NCI-H187 treated with DMSO at 0.1 percent for 48 hours (cell line): ENCODE measurements at places on chromosomes 2 and 18.

DNA sequence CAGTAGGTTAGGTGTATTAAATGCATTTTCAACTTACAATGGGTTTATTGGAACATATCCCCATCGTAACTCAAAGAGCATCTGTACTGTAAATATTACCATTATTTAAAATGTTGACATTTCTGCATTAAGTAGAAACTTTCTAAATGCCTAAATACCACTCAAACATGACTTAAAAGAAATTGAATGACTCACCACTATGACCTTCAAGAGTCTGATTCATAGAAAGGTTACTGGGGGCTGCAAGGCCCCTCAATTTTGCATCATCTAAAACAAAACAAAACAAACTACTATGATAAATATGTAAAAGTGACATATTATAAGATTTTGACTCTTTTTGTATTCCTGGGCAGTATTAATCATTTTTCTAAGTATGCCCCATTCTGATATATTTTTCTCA lies 7.6 kb downstream of the WDR35 start:
- DNase-seq: no peak

GRCh38 chr2:69624611-69625010 lies 18.9 kb downstream of the AAK1 start:
- DNase-seq: no peak

GRCh38 chr2:219461047-219461514 lies 26.4 kb downstream of the SPEG start:
- no peak for DNase-seq

- DNase-seq: no peak
Measured at GRCh38 chr2:147572622-147573021, 272.2 kb upstream of the ACVR2A start.

- DNase-seq: no peak
Measured at GRCh38 chr2:219081701-219082331, 21.1 kb upstream of the IHH start.

- no peak for DNase-seq
Measured at GRCh38 chr2:132550946-132551345, 119.1 kb downstream of the LYPD1 start.

GRCh38 chr2:32746669-32747068 lies 118.8 kb downstream of the TTC27 start:
- DNase-seq: no peak

- DNase-seq: no peak
Measured at GRCh38 chr2:215156453-215156852, 18.0 kb upstream of the ABCA12 start.

DNA sequence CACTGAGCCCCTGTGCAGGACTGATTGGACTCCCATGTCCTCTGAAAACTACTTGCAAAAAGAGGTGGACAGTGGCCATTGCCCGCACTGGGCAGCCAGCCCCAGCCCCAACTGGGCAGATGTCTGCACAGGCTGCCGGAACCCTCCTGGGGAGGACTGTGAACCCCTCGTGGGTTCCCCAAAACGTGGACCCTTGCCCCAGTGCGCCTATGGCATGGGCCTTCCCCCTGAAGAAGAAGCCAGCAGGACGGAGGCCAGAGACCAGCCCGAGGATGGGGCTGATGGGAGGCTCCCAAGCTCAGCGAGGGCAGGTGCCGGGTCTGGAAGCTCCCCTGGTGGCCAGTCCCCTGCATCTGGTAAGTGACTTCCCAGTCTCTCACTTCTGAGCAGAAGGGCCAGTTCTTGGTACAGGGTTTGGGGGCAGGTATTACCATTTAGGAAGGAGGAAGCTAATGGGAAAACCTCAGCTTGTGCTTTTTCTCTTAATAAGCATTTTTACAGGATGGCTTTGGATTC lies 44.1 kb downstream of the TNFRSF11A start:
- DNase-seq: no peak

DNA sequence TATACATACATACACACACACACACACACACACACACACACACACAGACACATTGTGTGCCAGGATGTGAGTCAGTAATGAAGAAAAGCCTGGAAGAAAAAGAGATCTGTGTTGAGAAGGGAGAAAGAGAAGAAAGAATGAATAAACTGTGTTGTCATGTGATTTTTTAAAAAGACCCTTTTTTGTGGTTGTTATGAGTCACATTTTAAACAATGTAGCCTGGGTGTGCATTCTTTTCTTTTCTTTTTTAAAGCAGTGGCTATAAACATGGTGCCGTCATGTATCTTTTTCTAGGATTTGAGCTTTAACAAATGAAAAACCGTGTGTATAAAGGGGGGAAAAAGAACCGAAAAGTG lies 87.2 kb downstream of the NRP2 start:
- no peak for DNase-seq

DNA sequence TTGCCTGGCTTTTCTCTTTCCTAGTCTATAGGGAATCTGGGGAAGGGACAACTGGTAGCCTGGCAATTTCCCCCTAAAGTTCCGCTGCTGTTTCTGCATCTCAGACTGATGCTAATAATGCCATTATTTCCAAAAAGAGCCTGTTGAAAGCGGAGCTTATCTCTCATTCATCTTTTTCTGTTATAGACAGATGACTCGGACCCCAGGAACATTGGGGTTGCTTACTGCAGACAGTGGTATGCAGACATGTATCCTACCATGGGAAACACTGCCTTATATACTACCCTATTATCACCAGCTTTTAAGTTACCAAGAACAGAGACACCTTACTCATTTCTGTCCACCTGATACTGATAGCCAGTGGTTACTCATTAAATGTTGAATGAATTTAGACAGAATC lies 15.3 kb downstream of the ETAA1 start:
- no peak for DNase-seq

DNA sequence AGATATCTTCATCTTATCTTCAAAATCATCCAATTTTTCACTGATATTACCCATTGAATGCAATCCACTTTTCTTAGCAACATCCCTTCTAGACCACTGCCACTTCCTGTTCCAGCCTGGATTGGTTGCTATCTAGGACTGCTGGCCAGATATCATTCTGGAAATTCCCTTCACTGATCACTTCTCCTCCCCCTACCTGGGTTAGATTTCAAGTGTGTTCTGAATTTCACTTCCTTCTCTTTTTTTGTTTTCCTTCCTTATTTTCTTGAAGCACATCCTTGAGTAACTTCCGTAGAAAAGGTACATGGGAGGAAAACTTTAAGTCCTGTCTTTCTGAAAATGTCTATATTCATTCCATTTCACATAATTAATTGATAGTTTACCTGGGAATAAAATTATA lies 82.0 kb upstream of the IL1R2 start:
- DNase-seq: no peak

DNA sequence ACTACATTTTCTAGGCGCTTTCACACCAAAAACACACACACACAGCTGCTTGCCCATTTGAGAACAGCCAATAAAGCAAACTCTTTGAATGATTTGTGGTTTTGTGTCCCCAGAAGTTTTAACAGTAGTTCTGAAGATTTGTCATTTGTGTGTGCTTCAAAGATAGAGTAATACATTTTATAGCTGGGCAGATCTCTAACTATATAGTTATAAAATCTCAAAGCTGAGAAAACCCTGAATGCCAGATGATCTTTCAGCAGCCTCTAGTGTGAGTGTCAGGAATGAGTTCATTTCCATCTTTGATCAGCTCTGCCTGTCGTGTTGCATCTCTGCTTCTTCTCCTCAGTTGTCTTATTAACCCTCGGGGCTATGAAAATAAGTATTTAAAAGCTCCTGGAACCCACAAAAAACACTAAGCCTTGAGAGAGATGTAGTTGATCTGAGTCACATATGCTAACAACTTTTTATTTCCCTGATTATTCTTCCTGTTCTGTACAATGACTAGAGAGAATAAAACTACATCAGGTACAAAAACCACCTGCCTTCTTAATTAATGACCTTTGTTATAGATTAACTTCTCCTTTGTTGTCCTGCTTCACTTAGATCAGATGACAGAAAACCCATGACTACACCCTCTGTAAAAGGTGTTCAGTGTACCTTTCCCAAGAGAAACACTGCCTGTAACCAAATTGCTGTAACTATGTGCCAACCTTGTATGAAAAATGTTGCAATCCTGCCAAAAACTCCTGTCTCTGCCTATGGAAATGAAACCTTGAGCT lies 30.0 kb upstream of the SLC3A1 start:
- DNase-seq: no peak

DNA sequence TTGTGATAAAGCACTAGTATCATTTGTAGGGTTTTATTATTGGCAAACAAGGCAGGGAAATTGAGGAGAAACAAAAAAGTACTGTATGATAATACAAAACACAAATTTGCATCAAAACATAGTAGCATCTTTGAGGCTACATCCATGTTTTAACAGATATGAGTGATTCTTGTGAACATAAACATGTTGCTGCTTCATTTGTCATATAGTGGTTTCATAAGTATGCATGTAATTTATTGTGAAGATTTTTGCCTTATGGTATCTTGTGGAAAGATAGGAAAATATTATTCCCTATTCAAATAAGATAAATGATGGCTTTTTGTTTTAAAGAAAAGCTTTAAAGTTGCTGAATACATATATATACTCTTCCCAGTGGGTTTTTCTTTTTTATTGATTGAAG lies 60.3 kb downstream of the VRK2 start:
- no peak for DNase-seq
